ENCODE measurements at places on chromosomes 12 and 14. TPM values are rescaled to one million over a fixed set of nuclear protein-coding genes. Genes with fewer than 3 reads are reported as not detected.

The SMOC1 gene
- not detected for total RNA-seq

The FITM1 gene
- total RNA-seq: 0.33 TPM

The SMCO3 gene
- total RNA-seq: 0.55 TPM

The TSHR gene
- total RNA-seq: not detected

The RBM23 gene
- total RNA-seq: 356 TPM

The ANKRD33 gene
- not detected for total RNA-seq

The CHGA gene
- total RNA-seq: 5.0 TPM

- no peak overlapping the region for H3K4me3 ChIP-seq
- H3K27ac ChIP-seq: no peak overlapping the region
- H3K27me3 ChIP-seq: no peaks in the 10 kb centered on the region
- peaks cover 8% of the 10 kb centered on the region for H3K4me1 ChIP-seq
- DNase-seq: no peak
Observed at GRCh38 chr12:110168732-110169455, 44.7 kb downstream of the IFT81 start.

DNA sequence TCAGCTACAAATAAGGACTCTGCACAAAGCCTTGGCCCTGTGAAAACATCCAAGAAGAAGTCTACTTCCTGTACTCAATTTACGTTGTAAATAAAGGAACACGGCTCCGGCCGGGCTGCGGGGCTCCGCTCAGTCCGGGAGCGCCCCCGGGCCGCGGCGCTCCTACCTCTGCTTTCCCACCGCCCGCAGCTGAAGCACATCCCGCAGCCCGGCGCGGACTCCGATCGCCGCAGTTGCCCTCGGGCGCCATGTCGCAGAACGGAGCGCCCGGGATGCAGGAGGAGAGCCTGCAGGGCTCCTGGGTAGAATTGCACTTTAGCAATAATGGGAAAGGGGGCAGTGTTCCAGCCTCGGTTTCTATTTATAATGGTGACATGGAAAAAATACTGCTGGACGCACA lies 502.3 kb upstream of the FOXG1 start:
- H3K4me1 ChIP-seq: no peaks in the 10 kb centered on the region
- H3K4me3 ChIP-seq: no peak overlapping the region
- no peak overlapping the region for H3K27ac ChIP-seq
- H3K27me3 ChIP-seq: no peaks in the 10 kb centered on the region
- DNase-seq: no peak

GRCh38 chr12:107759410-107759809 lies 1.5 kb downstream of the PRDM4 start:
- no peak overlapping the region for H3K27ac ChIP-seq
- H3K4me3 ChIP-seq: no peak overlapping the region
- no peaks in the 10 kb centered on the region for H3K27me3 ChIP-seq

GRCh38 chr12:12376646-12377448 lies 20.0 kb downstream of the BORCS5 start:
- no peak overlapping the region for H3K27ac ChIP-seq
- H3K4me3 ChIP-seq: no peak overlapping the region
- no peaks in the 10 kb centered on the region for H3K4me1 ChIP-seq
- DNase-seq: no peak

DNA sequence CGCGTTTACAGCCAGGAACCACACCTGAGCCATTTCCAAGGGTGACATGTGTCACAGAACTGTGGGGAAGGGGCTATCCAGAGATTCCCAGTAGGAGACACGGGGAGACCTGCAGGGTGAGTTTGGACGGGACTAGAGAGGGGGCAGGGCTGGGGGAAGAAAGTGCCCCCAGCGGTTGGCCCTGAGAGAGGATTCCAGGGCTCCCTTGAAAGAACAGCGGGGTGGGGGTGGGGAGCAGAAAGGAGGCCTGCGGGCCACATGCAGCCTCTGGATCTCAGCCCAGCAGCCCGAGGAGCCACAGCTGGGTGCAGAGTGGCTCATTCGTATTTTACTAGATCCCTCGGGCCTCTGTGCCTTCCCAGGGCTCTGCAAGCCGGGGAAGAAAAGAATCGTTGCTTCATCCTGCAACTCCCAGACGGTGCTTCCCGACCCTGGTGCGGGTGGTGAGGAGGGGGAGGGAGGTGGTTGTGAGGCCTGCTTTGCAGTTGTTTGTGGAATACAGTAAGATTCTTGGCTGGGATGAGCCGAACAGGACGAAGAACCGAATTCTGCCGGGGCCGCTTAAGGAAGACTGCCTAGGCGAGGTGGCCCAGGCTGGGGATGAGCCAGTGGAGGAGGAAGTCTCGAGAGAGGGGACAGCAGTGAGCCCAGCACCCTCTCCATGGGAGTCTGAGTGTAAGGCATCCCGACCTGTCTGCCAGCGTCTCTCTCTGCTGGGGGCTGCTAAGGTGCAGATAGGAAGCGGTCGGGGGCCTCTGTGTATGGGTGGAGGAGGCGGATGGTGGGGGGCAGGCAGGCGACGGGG lies 36.1 kb upstream of the ANKRD9 start:
- no peak overlapping the region for H3K4me3 ChIP-seq
- peaks cover 17% of the 10 kb centered on the region for H3K27me3 ChIP-seq
- no peaks in the 10 kb centered on the region for H3K36me3 ChIP-seq
- H3K4me1 ChIP-seq: peaks cover 8% of the 10 kb centered on the region

DNA sequence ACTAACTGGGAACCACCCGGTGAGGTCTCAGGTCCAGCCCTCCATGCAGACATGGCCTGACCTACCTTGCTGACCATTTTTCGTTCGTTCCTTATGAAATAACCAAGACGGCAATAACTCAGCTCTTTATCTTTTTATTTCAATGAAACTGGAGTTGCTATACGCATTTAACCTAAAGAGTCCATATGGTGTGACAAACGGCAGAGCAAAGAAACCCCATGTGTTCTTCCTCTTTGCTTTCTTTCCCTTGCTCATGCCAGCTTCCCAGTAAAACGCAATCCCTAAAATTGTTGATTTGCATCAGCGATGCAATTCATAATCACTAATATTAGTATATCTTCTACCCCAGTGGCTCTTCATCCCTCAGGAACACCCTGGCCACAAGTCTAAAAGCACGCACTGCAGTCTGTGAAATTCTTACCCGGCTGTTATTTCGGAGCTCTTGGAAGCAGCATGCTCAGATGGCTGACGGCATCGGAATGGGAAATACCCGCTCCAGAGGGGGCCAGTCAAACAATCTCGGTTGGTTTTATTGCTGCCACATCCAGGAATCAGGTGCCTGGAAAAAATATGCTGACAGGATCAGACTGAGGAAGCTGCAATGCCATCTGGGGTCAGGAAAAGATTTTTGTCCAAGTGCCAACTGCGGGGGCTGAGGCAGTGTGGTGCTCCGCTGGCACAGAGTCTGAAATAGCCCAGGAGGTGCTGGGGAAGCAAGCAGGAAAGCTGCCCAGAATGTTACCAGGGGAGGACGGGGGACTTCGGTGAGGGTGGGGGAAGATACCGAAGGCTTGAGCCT lies 28.2 kb upstream of the KCNA1 start:
- H3K27ac ChIP-seq: peak overlapping the region; percentile 10
- no peak for DNase-seq
- no peaks in the 10 kb centered on the region for H3K27me3 ChIP-seq
- H3K4me3 ChIP-seq: peak overlapping the region; percentile 2
- H3K4me1 ChIP-seq: no peaks in the 10 kb centered on the region

DNA sequence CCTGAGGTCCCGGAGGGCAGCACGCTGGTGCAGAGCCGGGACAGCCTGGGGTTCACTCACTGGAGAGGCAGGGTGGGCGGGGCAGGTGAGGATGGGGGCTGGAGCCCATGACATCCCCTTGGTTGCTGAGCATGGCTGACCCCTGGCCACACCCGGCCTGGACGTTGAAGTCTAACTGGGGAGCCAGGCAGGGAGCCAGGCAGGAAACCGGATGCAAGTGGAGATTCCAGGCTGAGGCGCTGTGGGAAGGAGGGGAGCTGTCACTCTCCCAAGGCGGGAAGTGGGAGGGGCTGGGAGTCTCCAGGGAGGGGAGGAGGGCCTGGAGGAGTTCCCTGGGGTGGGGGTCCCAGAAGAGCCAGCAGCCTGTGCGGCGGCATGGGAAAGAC lies 7.7 kb upstream of the INF2 start:
- H3K27ac ChIP-seq: peak overlapping the region; percentile 84
- H3K4me3 ChIP-seq: peak overlapping the region; percentile 36
- no peaks in the 10 kb centered on the region for H3K36me3 ChIP-seq
- H3K4me1 ChIP-seq: no peaks in the 10 kb centered on the region

GRCh38 chr14:87601036-87601435 lies 391.9 kb downstream of the GALC start:
- DNase-seq: no peak
- no peaks in the 10 kb centered on the region for H3K27me3 ChIP-seq
- H3K36me3 ChIP-seq: no peaks in the 10 kb centered on the region
- H3K4me1 ChIP-seq: peaks cover 20% of the 10 kb centered on the region
- H3K27ac ChIP-seq: no peak overlapping the region

GRCh38 chr14:67582061-67582460 lies 18.0 kb downstream of the PIGH start:
- no peak overlapping the region for H3K4me3 ChIP-seq
- no peak for DNase-seq
- H3K27ac ChIP-seq: no peak overlapping the region
- H3K4me1 ChIP-seq: no peaks in the 10 kb centered on the region

DNA sequence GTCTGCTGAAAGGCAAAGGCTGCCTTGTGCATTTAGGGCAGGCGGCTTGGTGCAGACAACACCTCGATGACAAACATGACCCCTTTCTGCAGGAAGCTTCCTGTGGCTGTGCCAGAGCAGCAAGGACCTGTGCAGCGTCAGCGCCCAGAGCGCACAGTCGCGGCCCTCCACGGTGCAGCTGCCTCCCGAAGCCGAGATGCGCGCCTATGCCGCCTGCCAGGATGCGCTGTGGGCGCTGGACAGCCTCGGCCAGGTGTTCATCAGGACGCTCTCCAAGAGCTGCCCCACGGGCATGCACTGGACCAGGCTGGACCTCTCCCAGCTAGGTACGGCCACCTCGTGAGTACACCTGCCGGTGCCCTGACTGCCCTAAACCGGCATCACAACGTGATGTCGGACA lies 57.3 kb downstream of the ANKRD9 start:
- DNase-seq: peak; percentile 49
- H3K4me1 ChIP-seq: no peaks in the 10 kb centered on the region
- H3K27ac ChIP-seq: no peak overlapping the region
- H3K4me3 ChIP-seq: no peak overlapping the region

DNA sequence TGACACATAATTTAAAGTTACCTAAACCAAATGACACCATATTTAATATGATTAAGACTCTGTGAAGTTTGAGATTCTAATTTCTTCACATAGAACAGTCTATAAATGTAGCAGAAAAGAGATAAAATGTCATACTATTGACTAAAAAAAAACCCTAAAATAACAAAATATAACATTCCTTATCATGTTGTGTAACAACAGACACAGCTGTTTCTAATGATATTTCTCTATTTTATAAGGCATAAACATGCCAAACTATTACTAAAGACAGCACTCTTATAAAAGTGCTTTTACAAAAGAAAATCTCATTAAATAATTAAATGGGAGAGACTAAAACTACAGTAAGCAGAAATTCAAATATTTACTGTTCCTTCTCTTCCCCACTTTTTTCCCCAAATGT lies 49.4 kb downstream of the NOVA1 start:
- H3K27ac ChIP-seq: no peak overlapping the region
- no peaks in the 10 kb centered on the region for H3K36me3 ChIP-seq
- no peaks in the 10 kb centered on the region for H3K4me1 ChIP-seq
- H3K4me3 ChIP-seq: no peak overlapping the region
- H3K27me3 ChIP-seq: no peaks in the 10 kb centered on the region

DNA sequence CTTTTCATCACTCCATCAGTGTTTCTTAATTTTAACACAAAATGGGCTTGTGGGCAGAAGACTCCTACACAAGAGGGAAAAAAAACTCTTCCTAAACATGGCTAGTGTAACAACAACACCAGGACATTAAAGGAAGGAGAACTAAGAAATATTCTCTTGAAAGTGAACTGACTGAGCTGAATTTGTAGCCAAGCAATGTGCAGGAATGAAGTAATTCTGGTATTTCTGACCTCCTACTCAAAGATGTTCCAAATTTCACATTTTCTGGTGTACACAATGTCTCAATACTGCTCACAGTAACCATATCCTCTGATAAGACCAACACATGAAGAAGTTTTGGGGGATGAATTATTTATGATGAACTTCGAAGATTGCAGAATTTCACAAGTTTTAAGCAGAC lies 357.3 kb downstream of the DUSP6 start:
- H3K27me3 ChIP-seq: no peaks in the 10 kb centered on the region
- H3K4me1 ChIP-seq: no peaks in the 10 kb centered on the region
- no peak overlapping the region for H3K4me3 ChIP-seq
- no peak for DNase-seq
- no peak overlapping the region for H3K27ac ChIP-seq
- no peaks in the 10 kb centered on the region for H3K36me3 ChIP-seq

GRCh38 chr14:104137297-104138097 lies 890 bp upstream of the KIF26A start:
- peaks cover 41% of the 10 kb centered on the region for H3K4me1 ChIP-seq
- no peak overlapping the region for H3K27ac ChIP-seq
- H3K27me3 ChIP-seq: peaks cover 59% of the 10 kb centered on the region
- peak overlapping the region; percentile 24 for H3K4me3 ChIP-seq
- H3K36me3 ChIP-seq: no peaks in the 10 kb centered on the region

DNA sequence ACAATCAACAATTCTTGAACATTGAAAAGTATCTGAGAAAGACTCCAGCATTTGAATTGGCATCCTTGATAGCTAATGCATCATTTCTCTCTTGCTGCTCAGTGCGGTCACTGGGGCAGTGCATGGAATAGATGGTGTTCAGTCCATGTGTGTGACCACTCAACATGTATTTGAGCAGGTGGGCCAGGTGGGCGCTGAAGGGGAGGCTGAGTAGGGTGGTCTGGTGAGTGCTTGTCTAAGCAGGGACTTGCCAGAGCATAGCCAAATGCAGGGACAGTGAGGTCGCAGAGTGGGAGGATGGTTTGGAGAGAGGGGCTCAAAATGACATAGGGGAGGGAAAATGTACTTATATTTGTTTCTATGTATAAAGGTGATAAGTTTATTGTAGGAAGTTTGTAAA lies 409.0 kb downstream of the TMEM121 start:
- DNase-seq: peak; percentile 36
- no peaks in the 10 kb centered on the region for H3K36me3 ChIP-seq
- H3K27me3 ChIP-seq: no peaks in the 10 kb centered on the region

DNA sequence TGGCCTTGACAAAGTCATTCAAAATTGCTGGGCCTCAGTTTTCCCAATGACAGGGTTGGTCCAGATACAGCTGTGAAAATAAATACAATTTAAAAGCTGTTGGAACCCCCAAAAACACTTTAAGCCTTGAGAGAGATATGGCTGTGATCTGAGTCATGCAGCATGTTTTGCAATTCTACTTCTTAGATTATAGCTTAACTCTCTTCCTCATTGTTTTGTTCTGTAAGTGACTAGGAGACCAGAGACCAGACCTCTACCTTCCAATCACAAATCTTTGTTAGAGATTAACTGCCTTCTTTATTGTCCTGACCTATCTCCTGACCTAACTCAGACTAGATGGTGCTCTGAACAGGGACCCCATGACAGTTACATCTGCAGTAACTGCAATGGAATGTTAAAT lies 198.1 kb downstream of the STXBP6 start:
- H3K4me1 ChIP-seq: peaks cover 10% of the 10 kb centered on the region
- peaks cover 12% of the 10 kb centered on the region for H3K36me3 ChIP-seq
- DNase-seq: no peak
- no peaks in the 10 kb centered on the region for H3K27me3 ChIP-seq
- no peak overlapping the region for H3K27ac ChIP-seq

- H3K4me3 ChIP-seq: no peak overlapping the region
- DNase-seq: no peak
- H3K4me1 ChIP-seq: no peaks in the 10 kb centered on the region
- no peak overlapping the region for H3K27ac ChIP-seq
- no peaks in the 10 kb centered on the region for H3K36me3 ChIP-seq
Observed at GRCh38 chr14:96584907-96585671, 82.9 kb downstream of the PAPOLA start.

- H3K36me3 ChIP-seq: no peaks in the 10 kb centered on the region
- H3K27me3 ChIP-seq: no peaks in the 10 kb centered on the region
- DNase-seq: no peak
- no peaks in the 10 kb centered on the region for H3K4me1 ChIP-seq
- no peak overlapping the region for H3K27ac ChIP-seq
Observed at GRCh38 chr14:37262649-37263048, 64.9 kb downstream of the MIPOL1 start.

Data from sigmoid colon (tissue), 7 donors.